Activated T-cell treated with anti-CD3 and anti-CD28 coated beads, Interleukin-2, amount 50 U/mL, for 72 hours (primary cell): ENCODE measurements at places on chromosomes 4 and X. TPM values are rescaled to one million over a fixed set of nuclear protein-coding genes. Genes with fewer than 3 reads are reported as not detected.

DNA sequence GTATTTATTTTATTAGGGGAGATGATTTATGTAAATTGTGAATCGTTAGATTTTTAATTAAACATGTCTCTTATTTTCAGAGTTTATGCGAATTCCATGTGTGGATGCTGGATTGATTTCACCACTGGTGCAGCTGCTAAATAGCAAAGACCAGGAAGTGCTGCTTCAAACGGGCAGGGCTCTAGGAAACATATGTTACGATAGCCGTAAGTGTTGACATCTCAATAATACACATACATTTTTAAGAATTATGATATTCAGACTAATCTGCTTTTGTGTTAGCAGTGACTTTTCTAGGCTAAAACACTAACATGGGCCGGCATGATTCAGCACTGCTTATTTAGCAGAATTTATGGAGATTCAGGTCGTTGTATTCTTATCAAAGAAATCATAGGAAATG, 91.2 kb downstream of the RAP1GDS1 start:
- no peak for DNase-seq

Gene TMEM255A
- not detected for total RNA-seq

- DNase-seq: no peak
Observed at GRCh38 chr4:81736324-81736723, 264.6 kb upstream of the RASGEF1B start.

GRCh38 chr4:64784125-64784524, 374.9 kb upstream of the TECRL start:
- DNase-seq: no peak

DNA sequence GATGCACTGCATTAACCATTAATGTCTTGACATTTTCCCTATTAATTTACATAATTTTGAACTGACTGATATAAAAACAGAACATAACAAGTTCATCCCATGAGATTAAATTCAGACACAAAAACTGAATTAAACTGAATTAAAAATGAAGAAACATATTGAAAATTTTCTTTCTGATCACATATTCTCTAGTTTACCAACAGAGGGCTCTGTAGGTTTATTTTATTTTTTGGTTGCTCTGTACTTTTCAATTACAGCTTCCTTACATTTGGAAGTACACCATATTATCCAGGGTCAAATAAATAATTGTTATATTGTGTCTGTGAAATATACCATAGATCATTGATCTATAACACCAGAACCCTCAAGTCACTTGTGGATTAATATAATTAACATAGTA, 27.3 kb upstream of the CT83 start:
- no peak for DNase-seq

DNA sequence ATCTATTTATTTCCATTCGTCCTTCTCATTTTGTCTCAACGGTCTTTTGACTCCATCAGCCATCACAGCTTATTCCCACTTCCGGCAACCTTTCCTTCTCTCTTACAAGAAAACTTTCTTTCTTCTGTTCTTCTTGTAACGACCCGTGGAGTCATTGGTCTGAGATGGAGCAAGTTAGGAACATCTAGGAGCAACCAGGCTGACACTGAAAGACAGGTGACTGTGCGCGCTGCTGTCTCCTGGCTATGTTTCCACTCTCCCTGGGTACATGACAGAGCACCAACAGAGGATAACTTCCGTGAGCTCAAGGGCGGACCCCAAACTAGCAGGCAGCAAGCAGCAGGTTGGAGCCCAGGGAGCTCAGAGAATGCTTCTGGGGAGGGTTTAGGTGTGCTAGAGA, 2.5 kb downstream of the FGF5 start:
- no peak for DNase-seq

DNA sequence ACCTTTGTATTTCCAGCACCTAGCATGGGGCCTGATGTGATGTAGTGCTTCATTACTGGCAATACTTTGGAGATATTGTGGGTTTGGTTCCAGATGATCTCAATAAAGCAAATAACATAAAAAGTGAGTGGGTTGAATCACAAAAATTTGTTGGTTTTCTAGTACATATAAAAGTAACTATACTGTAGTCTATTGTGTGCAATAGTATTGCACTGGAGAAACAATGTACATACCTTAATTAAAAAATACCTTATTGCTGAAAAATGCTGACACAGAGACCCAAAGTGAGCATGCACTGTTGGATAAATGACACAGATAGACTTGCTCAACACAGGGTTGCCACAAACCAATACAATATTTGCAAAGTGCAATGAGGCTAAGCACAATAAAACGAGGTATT, 17.7 kb upstream of the MGST2 start:
- DNase-seq: no peak

- DNase-seq: no peak
Observed at GRCh38 chr4:47933840-47934239, 19.5 kb upstream of the NFXL1 start.

DNA sequence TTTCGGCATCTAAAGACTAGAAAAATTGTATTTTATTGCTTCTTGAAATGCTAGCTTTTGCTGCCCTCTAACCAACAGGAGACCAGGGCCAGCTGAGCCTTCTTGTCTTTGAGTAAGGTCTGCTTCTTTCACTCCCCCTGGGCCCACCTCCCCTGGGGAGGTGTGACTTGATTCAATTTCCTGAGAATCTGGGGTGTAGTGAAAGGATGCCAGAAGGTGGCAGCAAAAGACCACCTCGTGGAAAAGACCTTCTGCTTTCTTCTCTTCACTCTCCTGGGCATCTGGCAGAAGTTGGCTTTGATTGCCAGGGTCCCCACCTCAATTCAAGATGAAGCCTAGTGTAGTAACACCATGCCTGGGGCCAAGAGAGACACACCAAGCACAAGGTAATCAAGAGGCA, 96.5 kb upstream of the MAOA start:
- DNase-seq: peak; percentile 29
